ENCODE measurements at places on chromosomes 4 and X.

DNA sequence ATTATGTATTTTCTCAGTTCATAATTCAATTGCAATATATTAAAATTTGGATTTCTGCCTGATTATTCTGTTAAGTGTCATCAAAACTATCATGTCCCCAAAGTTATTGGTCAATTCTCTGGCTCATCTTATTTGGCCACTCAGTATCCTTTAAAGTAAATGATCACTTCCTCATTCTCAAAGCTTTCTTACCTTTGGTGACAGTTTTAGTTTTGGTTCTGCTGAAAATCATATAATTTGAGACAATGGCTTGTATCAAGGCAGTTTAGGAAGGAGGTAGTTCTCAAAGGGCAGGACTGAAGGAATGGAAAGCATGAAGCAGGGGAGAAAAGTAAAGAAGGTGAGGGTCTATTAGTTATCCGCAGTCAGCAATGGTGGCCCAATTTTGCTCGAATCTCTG, 1832.1 kb downstream of the ARAP2 start:
- DNase-seq: no peak
- no peaks in the 10 kb centered on the region for H3K36me3 ChIP-seq
- no peak overlapping the region for H3K27ac ChIP-seq
- H3K4me1 ChIP-seq: no peaks in the 10 kb centered on the region
- H3K4me3 ChIP-seq: no peak overlapping the region
- H3K27me3 ChIP-seq: no peaks in the 10 kb centered on the region

- H3K27ac ChIP-seq: no peak overlapping the region
- no peaks in the 10 kb centered on the region for H3K4me1 ChIP-seq
- no peaks in the 10 kb centered on the region for H3K36me3 ChIP-seq
- H3K4me3 ChIP-seq: no peak overlapping the region
Observed at GRCh38 chr4:147370473-147370872, 110.4 kb upstream of the EDNRA start.

GRCh38 chr4:7964459-7964858, 24.8 kb upstream of the AFAP1 start:
- H3K36me3 ChIP-seq: no peaks in the 10 kb centered on the region
- no peak for DNase-seq
- H3K4me3 ChIP-seq: no peak overlapping the region
- no peak overlapping the region for H3K27ac ChIP-seq
- H3K4me1 ChIP-seq: peaks cover 31% of the 10 kb centered on the region

DNA sequence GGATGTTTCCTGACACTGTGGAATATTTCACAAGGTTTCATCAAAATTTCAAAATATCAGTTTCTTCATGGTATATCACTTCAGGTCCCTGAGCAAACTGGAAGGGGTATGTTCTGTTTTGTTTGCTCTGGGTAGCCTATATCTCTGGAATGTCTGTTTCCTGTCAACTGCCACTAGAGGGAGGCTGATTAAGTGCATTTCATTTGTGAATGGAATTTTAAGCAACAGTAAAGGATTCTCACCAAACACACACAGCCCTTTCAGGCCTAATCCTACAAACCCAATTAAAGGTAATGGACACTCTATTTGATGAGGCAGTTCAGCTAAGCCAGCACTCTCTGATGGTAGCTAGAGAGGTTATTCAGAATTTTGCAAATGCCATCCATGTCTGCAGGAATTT, 307.1 kb downstream of the TEX13A start:
- H3K4me3 ChIP-seq: no peak overlapping the region
- H3K4me1 ChIP-seq: no peaks in the 10 kb centered on the region
- no peaks in the 10 kb centered on the region for H3K27me3 ChIP-seq
- no peak overlapping the region for H3K27ac ChIP-seq

GRCh38 chr4:53914313-53915016, 149.9 kb downstream of the CHIC2 start:
- no peak for DNase-seq
- H3K27me3 ChIP-seq: no peaks in the 10 kb centered on the region
- no peaks in the 10 kb centered on the region for H3K4me1 ChIP-seq
- no peaks in the 10 kb centered on the region for H3K36me3 ChIP-seq
- H3K4me3 ChIP-seq: no peak overlapping the region

- H3K27ac ChIP-seq: no peak overlapping the region
- no peaks in the 10 kb centered on the region for H3K27me3 ChIP-seq
- DNase-seq: no peak
Observed at GRCh38 chr4:146023334-146023967, 84.8 kb upstream of the ZNF827 start.

All from ascending aorta (tissue), 2 donors.